ENCODE measurements at places on chromosomes 7 and 10.

DNA sequence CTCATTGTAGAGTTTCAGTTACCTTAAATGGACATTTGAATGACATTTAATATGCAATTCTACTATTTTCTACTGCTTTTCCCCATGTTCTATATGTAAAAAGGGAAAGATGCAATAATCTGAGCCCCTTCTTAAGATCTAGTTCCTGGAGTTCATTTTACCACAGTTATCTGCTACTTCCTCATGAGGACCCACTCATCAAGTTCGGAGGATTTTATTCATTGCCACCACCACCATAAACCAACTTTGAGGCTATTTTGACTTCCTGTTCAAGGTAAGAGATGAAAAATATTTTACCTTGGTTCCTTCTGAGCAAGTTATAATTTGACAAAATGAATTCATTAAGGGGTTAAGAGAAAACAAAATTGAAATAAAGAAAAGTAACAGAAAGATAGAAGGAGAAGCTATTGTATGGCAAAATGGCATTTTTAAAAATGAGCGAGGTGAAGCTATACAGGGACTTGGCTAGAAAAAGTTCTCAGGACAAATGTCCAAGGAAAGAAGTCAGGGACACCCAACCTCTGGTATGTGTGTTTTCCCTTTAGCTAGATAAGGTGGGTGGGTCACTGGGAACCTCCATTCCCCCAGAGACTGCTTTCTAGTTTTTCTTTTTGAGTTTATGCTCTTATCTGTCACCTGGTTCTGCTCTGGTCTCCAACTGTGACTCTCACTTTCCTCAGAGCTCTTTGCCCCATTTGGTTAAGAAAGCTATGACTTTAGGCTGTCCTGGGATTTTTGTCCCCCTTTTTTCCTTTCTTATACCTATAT is 14.9 kb upstream of the FAM3C start:
- DNase-seq, result no peak

DNA sequence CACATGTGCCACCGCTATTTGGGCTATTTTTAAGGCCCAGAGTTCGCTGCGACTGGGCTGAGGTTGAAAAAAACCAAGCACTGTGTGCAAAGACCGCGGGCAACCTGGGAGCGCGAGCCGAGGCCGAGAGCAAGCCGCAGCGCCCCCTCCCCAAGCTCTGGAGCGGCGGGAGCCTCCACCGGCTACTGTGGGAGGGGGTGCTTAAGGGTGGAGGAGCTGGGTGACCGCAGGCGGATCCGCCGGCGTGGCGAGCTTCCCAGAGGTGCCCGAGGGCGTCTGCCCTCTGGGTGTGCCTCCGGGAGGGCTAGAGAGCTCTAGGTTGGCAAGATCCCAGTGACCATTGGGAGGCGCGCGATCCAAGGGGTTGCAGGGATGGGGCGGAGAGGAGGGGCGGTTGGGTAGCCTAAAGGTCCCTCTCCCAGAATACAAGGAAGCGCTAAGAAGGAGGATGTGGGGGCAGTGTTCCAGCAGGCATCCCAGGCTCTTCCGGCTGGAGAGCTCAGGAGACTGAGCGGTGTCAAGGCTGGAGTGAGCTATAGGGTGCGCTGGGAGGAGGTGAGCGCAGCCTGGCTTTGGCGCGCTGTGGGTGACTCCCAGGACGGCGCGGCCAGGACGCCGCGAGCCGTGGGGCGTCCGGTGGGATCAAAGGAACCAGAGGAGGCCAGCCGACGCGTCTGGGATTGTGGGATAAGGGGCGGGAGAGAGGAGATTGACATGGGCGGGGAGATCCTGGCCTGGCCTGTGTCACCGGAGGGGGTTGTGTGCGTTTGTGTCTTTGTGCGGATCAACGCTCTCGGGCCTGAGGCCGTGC is 8.0 kb downstream of the DLX5 start:
- DNase-seq, result no peak

DNA sequence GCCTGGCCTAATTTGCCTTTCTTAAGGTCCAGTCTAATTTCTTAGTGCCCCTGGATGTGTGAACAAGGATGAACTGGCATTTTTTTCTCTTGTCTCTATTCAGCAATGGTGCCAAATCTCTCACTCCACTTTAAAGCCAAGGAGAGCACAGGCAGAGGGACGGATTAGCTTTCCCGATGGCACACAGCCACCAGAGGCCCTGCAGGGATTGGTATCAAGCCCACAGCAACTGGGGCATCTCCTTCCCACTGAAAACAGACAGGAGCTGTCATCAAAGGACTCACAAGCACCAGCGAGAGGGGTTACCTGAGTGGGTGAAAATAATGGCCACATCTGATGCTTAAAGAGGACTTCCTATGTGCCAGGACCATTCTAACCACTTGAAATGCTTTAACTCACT is 83.1 kb downstream of the ITIH5 start:
- no peak for DNase-seq

- DNase-seq, result no peak
Observed at GRCh38 chr7:116271161-116271913, 61.0 kb downstream of the TES start.

GRCh38 chr7:144057954-144058353 is 9.2 kb downstream of the OR2A5 start:
- DNase-seq, result no peak

DNA sequence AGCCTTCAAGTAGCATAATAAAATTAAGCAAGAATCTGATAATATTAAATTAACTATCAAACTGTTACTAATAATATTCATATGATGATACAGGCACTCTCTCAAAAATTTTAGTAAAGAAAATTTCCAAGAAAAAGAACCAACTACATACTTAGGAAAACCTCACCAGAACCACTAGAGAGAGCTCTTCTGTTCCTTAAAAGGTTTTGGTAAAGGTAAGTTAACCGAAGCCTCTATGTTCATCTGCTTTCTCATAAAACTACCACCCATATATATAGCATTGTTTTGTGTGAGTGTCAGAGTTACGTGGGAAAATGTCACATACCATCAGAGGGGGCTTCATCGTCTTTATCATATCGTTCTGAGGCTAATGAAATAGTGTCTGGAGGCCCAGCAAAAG is 20.7 kb downstream of the SKAP2 start:
- DNase-seq, result no peak

DNA sequence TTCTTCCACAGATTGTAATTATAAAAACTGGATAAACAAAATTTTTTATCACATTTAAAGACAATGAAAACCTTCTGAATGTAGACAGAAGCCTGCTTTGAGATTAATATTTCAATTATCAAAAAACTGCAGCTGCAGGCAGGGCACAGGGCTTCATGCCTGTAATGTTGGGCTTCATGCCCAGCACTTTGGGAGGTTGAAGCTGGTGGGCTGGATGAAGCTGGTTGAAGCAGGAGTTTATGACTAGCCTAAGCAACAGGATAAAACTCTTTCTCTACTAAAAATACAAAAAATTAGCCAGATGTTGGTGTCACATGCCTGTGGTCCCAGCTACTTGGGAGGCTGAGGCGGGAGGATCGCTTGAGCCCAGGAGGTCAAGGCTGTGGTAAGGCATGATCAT is 41.2 kb downstream of the PDZD8 start:
- DNase-seq, result no peak

GRCh38 chr10:85047979-85048378 is 719.6 kb downstream of the CCSER2 start:
- DNase-seq, result no peak

DNA sequence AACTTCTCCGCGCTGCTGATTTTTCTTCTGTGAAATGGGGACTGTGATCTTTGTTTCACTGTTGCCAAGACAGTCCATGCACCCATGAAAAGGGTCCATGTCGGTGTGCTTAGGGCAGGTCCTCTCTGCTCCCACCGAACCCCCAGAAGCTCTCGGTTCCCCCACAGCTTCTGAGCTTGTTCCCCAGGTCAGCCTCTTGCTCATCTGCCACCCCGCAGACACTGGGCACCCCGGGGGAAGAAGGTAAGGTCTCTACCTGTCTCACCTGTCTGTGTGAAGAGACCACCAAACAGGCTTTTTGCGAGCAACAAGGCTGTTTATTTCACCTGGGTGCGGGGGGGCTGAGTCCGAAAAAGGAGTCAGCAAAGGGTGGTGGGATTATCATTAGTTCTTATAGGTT is 66.2 kb upstream of the NANOS1 start:
- DNase-seq, result no peak

DNA sequence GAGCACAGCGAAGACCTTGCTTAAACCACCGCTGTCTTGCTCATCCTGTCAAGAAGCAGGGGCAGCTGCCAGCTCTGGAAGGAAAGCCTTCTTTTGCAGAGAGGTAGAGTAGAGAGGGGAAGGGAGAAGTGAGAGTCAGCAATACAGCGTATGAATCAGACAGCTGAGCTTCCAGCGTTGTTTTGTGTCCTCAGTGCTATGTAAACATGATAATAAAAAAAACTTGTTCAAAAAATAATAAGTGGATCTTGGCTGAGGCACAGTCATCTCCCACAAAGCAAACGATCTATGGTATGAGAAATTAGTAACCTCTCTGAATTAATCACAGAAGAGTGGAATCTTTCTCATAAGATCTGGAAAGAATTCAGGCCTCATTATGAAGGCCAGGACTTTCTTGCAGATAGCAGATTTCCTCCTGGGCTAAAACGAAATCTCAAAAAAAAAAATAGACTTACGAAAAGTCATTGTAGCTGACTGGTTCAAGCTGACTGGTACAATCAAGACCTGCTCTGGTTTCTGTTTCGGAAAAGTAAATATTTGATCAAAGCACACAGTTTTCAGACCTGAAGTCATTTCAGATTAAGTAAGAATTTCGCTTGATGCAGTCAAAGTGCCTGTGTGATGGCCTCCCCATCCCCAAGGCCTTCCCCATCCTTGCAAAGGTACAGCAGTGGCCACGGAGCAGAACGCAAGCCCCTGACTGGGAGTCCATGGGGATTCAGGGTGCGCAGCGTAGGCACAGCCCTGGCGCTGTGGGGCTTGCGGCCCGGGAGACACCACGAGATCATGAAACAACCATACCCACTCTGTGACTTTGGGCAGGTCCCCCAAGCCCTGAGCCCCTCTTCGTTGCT is 29.4 kb downstream of the CHST15 start:
- no peak for DNase-seq

GRCh38 chr10:43057231-43057711 is 19.6 kb upstream of the RET start:
- DNase-seq, result no peak

DNA sequence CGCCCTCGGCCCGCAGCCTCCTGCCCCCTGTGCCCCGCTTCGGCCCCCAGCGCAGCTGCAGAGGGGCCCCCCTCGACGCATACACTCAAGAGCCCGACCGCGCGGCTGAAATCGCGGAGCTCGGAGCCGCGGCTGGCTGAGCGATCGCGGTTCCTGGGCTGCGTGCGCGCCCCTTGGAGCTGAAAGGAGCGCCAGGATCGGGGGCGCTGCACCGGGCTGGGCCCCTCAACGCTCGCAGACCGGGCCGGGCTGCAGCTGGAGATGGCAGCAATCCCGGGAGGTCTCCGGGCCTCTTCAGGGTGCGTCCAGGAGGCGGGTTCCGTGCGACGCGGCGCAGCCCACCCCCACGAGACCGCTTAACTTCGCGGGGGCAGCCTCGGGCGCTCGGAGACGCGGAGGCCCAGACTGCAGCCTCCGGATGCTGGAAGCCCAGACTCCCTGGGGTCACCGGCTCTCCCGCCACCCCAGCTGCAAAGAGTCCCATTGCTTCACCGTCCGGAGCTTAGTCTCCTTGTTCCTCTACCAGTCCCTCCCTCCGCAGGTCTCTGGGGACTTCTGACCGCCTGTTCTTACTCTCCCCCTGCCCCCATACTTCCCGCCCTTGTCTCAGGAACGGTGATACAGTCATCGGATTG is 73.0 kb upstream of the LRRC4 start:
- no peak for DNase-seq

- DNase-seq, result peak; percentile 93
Observed at GRCh38 chr10:84328418-84329195, at the start of gene CCSER2. Gene CCSER2 (plus strand): TSS chr10:84328589. CDS start chr10:84371053, 42,464 bp downstream.

GRCh38 chr10:97013568-97013967 is 172.2 kb downstream of the SLIT1 start:
- no peak for DNase-seq

DNA sequence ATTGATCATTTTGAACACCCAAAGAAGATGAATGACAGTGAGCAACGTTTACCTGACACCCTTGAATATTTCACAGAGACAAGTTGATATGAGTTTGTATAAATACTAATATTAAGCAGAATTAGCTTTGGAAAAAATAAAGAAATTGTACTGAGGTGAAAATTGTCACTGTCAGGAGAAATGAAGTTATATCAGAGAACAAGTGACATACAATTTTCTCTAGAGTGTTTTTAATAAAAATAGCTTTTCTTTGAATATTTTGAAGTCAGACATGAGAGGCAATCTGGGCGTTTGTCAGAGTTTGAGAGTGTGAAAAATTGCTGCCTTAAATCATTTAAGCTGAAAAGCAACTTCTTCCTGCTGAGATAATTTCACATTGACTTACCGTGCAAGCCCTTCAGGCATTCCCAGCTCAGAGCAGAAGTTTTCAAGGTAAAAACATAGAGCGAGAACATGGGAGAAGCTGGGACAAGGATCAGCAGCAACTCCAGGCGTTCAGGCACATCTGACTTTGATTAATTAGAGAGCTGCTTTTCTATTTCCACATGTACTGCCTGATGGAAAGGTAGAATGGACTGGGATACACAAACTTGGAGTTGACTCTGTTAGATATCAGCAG is 535.9 kb downstream of the TFEC start:
- no peak for DNase-seq

DNA sequence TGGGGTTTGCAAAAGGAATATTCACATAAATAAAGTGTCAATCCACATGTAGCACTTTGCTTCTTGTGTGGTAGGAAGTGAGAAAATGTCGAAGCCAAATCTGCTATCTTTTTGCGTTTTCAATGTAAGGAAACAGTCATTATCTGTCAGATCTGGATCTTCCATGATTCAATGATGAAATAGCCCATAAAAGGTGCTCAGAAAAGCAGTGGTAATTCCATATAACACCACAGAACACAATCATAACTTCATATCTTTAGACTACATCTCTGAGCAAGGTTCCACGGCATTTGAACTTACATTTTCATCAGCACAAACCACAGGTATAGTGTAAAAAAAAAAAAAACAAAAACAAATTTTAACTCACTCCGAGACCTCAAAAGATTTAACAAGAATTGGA is 39.9 kb upstream of the EGR2 start:
- DNase-seq, result no peak

DNA sequence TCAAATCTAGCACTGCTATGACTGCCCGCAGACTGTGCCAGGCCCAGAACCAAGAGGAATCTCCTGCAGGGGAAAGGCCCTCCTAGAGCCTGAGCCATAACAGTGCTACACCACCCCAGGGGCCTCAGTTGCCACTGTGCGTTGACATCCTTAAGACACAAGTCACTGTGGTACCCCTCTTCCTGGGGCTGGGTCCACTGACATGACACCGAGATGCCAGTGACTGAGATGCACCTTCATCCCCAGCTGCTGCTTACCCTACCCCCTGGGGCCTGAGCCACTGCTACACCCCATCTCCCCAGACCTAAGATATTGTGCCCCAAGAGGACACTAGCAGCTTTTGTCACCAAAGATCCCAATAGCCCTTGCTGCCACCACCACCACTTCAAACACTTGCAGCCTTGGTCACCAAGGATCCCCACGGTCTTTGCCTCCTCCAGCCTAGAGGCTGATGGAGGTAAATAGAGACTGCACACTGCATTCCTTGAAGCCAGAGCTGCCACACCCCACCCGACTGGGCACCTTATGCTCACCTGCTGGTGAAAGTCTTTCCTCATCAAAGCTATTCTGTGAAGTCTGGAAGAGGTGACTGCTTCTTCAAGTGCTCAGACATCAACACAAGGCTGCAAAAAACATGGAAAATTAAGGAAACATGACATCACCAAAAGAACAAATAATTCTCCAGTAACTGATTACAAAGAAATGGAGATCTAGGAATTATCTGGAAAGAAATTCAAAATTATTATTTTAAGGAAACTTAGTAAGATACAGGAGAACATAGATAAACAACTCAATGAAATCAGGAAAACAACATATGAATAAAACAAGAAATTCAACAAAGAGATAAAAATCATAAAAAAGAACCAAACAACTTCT is 40.4 kb upstream of the SHH start:
- no peak for DNase-seq
